Ammon's horn (tissue), 1 donor: ENCODE measurements at places on chromosomes 12 and 14.

DNA sequence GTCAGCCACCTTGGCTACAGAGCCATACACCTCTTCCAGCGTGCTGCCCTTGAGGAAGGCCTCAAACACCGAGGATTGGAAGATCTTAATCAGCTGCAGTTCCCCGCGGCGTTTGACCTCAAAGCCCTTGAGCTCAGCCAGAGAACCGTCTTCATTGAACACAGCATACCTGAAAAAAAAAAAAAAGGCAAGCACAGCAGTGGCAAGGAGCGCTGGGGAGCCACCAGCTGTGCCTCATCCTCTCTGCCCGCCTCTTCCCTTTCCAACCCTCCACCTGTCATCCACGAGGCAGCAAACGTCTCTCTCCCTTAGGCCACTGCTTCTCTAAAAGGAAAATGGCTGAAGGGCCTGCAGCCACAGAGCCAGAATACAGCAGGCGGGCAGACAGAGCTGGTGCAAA, 26.1 kb downstream of the POLE start:
- no peak for DNase-seq

DNA sequence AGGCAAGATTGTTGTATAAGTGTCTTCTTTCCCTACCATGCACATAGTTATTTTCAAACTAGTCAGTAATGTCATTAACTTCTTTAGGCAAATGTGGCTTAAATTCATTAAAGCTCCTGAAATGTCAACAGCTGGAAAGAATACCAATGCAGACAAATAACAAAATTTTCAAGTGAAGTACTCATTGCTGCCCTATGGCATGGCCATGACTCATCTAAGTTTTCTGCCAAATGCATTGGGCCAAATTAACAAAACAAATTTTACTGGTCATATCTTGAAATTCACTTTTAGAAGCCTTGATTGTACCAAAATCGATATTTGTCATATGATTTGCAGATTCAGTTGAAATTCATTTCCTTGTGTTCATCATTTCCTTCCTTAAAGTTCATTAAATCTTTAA, 915.9 kb downstream of the SLC6A15 start:
- DNase-seq = no peak

DNA sequence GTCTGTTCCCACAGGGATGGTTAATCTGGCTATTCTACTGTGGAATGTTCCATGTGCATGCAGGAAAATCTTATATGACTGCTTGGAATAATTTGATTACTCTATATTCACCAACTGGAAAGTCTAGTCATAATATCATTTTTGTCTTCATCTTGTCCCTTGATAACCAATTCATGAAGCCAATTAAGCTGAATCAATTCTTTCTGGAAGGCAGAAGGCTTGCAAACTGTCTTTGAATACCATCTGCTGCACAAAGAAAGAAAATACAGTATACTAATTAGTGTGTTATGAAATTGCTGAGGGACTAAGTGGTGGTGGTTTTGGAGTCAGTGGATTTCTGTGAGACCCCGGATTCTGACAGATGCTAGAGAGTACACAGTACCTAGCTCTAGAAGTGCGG, 546.5 kb upstream of the MIS18BP1 start:
- DNase-seq = no peak

GRCh38 chr12:130537655-130538054, 178.4 kb downstream of the RIMBP2 start:
- no peak for DNase-seq

GRCh38 chr14:78173346-78174035, 3.3 kb downstream of the NRXN3 start:
- DNase-seq = no peak

DNA sequence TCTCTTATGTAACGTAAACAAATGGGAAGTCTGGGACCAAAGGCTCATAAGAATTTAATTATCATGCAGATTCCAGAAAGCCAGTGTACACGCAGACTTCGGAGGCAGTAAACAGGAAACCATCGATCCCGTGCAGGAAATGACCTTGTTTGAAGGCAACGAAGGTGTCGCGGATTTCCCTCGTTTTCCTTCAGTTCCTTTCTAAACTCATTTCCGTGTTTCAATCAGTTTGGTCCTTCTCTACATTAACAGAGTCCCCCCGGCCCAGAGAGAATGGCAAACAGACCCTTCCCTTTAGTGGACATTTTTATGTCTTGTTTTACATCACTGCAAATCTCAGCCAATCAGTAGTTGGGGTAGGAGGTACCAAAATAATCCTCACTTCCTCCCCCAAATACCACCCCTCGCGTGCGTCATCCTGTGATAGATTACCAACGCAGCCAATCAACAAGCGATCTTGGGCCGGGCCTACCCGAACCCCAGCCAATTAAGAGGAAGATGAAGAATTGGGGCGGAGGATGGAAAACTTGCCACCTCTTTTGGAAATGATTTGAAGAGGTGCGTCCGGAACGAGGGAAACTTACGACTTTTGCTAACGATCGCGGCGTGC, 6.1 kb upstream of the FOXJ2 start:
- peak; percentile 99 for DNase-seq

GRCh38 chr12:93552427-93552826, 20.0 kb upstream of the SOCS2 start:
- no peak for DNase-seq

DNA sequence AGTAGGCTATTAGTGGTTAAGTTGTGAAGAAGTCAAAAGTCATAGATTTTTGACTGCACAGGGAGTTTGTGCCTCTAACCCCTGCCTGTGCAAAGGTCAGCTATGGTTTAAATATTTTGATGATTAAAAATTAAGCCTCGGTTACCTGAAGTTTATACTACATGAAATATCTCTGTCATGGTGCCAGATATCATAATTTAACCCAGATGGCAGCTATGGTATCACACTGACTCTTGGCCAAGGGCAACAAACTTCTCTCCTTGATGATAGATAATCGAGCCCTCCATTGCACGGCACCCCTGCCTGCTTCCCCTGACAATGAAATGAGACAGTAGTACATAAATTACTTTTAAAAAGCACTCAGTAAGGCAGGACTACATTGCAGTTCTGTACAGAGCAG, 80.8 kb downstream of the SLC35F4 start:
- DNase-seq = no peak

- no peak for DNase-seq
Measured at GRCh38 chr14:54435500-54435981, 5.6 kb downstream of the CNIH1 start.

DNA sequence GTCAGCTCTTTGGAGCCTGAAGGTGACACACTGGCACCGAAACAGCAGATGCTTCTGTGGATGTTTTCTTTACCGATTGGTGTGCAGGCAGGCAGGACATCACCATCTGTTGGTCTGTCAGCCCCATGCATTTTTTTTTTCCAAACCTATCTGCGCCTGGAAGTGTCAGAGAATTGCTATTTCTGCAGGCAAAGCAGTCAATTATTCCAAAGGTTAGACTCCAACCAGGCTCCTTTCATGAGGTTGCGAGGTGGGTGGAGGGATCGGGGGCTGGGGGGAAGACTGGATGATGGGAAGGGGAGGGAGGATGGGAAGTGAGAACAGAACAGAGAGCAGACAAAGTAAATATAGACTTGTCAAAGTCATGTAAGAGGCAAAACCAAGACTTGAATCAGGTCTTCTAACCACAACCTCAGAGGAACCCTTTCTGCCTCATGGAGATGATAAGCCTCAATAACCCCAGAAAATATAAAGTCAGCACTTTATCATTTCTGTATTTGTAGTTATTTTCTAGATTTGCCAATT, 117.7 kb downstream of the OTOGL start:
- DNase-seq = no peak

- no peak for DNase-seq
Measured at GRCh38 chr12:116955382-116956021, 44.8 kb downstream of the FBXW8 start.

DNA sequence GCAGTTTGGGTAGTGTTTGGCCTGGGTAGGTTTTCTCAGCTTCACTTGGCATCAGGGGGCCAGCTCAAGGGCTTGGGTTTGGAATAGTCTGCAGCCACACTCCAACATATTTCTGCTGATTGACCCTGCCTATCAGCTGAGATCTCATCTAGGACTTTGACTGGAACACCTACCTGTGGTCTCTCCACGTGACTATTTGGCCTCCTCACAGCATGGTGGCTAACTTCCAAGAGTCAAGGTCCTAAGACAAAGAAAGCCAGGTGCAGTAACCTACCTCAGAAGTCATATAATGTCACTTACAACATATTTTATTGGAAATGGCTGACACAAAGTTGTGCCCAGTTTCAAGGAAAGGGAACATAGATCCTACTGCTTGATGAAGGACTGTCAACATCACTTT, 481.0 kb downstream of the EGLN3 start:
- no peak for DNase-seq

DNA sequence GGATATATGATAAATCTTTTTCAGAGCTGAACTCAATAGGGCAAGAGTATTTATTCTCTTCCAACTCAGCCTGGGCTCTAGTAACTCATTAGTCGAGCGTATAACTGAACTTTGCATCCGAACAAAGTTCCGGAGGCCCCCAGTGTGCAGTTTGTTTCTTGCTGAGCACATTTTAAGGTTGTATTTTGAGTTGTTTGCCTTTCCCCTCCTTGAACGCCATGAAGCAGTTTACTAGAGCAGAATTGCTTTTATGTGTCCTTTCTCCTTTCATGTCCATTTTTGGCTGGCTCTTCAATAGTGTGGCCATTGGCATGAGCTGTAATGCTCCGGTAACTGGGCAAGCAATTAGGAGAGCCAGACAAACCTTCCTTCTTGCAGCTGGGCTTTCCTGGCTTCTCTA, 105.3 kb downstream of the WIF1 start:
- peak; percentile 42 for DNase-seq
